HCEC 1CT (cell line): ENCODE measurements at places on chromosomes 1 and 21.

DNA sequence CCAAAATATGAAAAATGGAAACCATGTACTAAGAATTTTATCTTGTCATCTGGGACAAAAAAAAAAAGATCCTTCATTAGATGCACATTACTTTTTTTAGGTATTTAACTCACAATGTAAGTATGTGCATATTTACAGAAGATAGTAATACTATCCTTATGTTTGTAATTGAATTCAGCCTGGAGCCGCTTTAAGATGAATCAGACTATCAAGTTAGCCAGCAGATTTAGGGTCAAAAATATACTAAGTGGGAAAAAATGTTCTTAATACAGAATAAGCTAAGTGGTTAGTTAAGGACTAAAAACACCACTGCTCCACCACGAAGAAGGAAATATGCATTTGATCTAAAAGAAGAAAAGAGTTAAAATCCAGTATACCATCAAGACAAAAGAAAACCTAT lies 49.1 kb downstream of the DSCAM start:
- DNase-seq = no peak

DNA sequence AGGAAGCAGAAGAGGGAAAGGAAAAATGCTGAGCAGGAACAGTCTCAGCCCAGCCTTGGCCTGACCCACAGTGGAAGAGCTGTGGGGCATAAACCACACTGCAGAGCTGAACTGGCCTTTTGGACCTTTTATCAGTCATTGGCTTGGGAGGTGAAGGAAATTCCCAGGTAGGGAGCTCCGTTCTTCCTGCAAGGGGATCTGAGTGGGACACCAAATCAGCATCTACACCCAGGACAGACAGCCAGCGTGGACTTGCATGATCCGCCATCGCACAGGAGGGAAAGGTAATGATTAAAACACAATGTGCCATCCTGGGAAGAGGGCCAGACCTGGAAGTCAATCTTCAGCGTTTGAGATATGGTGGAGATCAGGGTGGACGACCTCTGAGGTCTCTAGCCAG lies 1.2 kb upstream of the MTFR1L start:
- DNase-seq = no peak

GRCh38 chr1:234069760-234070159 lies 165.3 kb downstream of the SLC35F3 start:
- no peak for DNase-seq

DNA sequence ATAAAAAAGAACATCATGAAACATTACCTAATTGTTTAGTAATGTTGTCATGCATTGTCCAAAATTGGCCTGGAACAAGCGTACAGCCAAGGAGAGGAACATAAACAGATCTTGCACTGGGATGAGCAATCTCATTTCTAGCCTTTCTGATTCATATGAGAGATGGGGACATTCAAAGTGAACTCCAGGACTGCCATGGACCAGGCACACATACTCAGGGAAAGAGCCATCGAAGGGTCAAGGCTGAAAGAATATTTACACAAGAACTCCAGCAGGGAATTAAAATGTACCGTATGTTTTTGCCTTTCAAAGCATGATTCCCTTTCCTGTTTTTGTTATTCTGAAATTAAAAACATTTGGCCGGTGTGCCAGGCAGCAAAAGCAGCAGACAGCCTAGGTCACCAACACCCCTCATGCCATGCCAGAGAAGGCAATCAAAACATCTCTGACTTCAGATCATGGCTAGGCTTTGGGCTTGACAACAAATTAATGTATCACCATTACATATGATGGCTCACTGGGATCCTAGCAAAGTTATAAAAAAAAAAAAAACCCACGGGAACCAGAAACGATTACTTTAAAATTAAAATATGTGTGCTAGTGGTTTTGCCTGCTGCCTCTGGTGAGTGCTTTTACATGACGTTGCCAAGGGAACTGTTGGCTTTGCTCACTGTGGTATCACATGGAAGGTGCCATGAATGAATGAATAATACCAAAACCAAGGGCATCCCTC lies 159.8 kb downstream of the TGFBR3 start:
- peak; percentile 95 for DNase-seq

DNA sequence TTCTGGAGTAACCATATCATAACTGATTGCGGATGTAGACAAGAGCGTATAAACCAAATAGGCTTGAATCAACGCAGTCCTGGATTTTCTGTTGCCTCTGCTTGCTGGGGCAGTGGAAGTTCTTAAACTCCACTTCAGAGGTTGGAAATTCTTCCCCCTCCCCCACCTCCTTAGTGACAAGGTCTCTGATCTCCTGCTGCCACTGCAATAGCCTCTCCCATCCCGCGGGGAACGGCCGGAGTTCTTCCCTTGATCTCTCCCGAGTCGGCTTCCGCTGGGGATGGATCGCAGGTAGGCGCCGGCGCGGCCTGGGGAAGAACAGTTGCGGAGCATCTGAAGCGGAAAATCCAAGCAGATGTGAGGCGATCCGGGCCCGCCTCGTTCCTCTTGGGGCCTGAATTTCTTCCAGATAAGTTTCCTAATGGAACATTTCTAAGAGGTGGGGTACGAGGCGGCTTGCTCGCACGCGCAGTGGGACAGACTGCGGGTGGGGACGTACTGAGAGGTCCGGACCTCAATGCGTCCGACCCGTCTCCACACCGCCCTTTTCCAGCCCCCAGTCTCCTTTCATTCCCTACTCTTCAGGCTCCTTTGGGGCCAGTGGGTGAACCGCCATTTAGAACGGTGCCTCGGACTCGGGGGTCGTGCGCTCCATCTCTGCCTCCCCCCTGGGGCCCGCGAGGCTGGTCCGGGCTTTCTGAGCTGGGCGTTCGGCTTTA lies 3.1 kb upstream of the SIM2 start:
- no peak for DNase-seq

GRCh38 chr1:230896779-230897178 lies 28.5 kb upstream of the C1orf198 start:
- DNase-seq = no peak

DNA sequence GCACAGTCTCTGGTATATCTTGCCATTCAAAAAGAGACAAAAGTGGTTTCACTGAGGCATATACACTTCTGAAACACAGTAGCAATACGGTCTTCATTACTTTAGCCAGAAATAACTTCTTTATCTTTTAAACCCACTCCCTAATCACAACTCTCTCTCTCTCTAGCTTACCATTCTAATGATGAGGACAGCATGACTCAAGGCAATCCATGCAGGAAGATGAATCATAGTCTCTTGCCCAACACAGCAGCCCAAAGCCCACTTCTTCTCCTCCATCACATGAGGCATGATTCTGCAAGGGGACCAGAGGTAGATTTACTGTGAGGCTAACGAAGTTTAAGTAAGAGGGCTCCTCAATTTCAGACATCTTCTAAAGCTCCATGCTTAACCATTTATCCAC lies 285.0 kb upstream of the NR5A2 start:
- peak; percentile 95 for DNase-seq

DNA sequence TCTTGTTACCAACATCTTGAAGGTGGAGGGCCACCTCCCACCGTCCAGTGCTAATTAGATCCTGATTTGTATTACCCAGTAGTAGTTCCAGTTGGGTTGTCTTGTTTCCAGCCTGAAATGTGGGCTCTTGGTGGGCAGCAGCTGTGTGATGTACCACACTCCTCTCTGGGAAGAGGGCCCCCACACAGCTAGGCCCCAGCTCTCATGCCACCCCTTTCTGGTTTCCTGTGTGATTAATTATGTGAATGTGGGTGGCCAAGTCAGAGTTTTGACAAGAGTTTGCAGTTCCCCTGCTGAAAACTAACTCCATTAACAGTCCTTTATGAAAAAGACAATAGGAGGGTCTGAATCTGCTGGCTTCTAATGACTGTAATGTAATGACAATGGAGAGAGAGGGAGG lies 3.8 kb downstream of the HMGB4 start:
- no peak for DNase-seq

- no peak for DNase-seq
Observed at GRCh38 chr1:183962903-183963302, 74.6 kb downstream of the COLGALT2 start.

DNA sequence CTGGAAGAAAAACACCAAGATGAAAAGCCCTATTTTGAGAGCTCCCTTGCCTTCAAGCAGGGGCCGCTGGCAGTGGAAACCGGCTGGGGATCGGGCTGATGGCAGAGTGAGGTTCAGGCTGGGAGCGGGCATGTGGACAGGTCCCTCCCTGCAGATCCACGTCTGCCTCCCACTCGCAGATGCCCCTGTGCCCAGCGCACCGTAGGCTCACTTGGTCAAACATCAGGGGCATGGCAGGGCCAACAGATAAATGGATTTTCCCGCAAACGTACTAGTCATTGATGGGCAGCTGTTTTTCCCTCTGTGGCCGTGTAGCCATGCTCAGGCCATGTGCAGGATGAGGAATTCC lies 6.6 kb upstream of the C1orf174 start:
- no peak for DNase-seq

GRCh38 chr21:45270306-45270821 lies 17.3 kb downstream of the POFUT2 start:
- no peak for DNase-seq

DNA sequence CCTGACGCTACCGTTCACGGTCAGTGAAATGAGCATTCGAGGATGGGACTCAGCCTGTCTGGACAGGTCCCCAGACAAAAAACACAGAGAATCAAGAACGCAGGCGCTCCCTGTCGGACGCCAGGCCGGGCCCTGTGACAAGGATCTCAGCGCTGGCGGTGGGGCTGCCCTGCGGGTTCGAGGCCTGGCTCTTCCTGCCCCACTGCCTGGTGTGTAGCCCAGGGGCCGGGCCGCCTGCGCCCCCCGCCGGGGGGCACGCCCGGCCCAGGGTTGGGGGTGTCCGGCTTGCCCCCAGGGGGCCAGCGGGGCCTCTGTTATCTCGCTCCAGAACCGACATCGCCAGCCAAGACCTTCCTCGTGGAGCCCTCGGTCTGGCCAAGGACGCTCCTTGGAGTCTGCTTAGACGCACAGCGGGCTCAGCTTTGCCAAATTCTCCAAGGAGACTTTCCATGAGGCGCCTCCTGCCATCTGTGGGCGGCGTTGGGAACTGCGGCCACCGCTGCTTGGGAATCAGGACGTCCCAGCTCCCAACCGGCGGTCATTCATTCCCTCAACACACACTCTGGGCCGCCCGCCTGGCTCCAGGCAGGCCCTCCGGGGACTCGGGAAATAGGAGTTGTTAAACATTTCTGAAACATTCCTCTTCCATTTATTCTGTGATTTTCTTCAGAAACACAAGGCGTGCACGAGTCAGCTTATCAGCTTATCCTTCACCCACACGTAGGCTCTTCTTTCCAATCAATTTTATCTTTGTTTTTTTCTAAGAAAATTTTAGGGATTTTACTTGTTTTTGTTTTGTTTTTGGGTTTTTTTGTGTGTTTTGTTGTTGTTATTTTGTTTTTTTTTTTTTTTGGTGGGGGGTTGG lies 11.3 kb upstream of the RIPK4 start:
- peak; percentile 74 for DNase-seq

GRCh38 chr1:33274446-33274845 lies 18.2 kb downstream of the ZNF362 start:
- DNase-seq = no peak

GRCh38 chr1:29197590-29197924 lies 15.9 kb upstream of the SRSF4 start:
- DNase-seq = peak; percentile 48

GRCh38 chr1:77504986-77505385 lies 177.5 kb downstream of the ZZZ3 start:
- DNase-seq = no peak

- no peak for DNase-seq
Observed at GRCh38 chr21:32735524-32735923, 7.7 kb upstream of the SYNJ1 start.

DNA sequence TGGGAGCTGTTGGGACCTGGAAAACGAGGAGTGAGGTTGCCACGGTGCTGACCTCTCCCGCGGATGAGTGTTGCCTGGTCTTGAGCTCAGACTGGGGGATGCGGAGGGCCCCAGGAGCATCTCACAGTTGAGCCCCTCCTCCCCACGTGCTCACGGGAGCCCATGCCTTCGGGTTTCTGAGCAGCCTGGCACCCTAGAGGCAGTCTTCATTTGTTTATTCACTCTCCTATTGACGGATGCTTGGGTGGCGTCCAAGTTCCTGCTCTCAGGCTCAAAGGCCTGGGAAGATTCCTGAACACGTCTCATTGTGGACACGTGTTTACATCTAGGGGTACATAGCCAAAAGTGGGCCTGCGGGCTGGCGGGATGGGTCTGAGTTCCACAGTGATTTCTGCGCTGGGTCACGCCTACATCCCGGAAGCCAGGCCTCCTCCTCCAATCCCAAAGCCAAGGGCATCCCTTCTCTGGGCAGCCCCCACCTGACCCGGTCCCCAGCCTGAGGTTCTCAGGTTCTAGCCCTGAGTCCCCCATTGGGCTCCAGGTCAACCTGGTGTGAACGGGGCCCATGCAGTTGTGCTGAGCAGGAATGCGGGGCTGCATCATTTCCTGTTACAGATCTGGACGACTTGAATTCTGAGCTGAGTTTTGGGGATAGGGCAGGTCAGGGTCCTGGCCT lies 14.7 kb downstream of the WNT3A start:
- no peak for DNase-seq
